ENCODE measurements at places on chromosomes 2 and 18.

DNA sequence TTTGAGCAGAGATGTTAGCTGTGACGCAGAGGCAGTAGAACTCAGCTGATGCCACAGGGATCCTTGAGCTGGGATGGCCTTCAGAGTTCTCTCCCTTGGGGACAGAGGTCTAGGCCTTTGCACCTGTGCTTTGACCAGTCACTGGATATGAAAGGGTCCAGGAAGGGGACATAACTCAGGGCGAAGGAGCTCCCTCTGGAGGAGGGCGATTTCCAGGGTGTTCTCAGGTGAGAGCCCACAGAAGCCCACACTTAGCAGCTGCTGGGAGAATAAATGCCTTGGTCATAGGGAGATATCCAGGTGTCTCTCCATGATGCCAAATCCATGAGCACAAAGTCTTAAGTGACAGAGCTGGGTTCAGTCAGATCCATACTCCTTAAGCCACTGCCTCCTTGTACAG lies 369.2 kb downstream of the NYAP2 start:
- no peak for DNase-seq

GRCh38 chr2:231640641-231641111 lies 48.0 kb downstream of the TEX44 start:
- no peak for DNase-seq

DNA sequence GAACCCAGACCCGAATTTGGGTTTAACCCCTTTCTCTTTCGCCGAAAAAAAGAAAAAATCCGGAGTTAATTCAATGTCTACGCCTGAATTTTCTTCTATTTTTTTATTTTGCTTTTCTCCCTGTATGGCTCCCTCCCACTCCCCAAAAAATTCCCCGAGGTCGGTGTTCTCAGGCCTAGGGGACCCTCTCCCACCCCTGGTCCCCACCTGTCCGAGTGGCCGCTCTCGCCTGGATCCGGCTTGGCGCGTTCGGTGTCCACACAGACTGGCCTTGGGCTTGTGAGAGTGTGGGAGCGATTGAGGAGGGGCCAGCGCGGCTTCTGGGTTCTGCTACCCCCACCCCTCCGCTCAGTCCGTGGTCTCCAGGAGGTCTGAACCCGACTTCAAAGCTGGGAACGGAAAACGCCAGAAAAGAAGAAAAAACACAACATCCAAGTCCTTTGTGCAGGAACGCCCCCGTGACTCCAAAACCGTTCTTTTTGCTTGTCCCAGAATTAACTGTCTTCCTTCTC lies 5.7 kb upstream of the EN1 start:
- DNase-seq, result no peak

DNA sequence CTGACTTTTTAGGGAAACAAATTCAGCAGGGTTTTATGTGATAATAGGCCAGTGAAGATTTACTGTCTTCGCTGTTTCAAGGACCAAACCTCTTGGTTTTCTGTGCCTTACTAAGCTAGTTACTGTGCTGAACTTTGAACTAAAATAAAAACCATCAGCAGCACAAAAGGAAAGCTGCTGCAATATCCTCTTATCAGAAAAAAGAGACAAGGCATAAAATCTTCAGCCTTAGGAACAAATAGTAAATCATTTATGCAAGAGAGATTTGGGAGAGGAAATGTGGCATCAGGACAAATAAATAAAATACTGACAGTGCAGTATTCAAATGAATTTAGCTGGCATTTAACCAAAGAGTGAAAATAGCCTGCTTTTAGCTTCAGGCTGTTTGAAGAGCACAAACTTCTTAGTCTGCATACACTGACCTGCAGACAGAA lies 64.1 kb upstream of the EHBP1 start:
- DNase-seq, result no peak

DNA sequence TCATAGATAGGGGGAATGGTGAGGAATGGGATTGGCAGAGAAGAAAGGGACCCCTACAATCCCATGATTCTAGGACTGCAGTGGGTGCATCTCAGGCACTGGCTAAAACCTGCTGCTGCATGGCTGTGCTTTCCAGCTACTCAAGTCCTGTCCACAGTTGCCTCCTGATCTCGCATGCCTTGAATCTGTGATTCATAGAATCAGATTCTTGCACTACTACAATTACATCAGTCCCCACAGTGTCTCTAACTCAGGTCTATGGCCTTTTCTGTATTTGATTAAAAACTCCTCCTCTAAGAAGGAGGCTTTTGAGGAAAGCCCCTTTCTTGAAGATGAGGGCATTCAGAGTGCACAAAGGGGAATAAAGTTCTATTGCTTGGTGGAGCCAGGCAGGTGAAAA lies 117.4 kb downstream of the LRATD1 start:
- no peak for DNase-seq

DNA sequence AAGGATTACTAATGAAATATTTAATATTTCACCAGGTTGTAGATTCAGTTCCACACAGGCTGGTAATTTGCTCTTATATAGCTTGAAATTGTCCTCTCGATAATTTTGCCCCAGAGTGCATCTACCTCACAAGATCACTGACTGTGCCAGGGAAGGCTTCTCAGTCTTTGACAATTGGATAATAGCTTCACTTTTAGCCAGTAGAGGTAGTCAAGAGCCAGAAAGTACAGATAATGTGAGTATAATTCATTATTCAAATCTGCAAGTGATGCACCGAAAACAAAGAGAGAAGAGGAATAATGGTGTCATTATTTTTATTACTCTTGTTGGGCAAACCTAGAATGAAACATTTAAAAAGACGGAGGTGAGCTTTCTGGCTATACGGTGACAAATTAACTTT lies 292.8 kb downstream of the EN1 start:
- DNase-seq, result no peak

DNA sequence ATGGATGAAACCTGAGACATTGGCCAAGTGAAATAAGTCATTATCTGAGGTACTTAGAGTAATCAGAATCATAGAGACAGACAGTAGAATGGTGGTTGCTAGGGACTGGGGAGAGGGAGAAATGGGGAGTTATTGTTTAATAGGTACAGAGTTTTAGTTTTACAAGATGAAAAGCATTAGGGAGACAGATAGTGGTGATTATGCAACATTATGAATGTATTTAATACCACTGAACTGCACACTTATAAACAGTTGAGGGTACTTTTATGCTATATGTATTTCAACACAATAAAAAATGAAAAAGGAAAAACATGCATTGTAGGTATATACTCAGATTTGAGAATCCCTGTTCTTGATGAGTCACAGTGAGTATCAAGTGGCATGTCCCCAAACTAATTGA lies 59.7 kb downstream of the EPC2 start:
- no peak for DNase-seq

DNA sequence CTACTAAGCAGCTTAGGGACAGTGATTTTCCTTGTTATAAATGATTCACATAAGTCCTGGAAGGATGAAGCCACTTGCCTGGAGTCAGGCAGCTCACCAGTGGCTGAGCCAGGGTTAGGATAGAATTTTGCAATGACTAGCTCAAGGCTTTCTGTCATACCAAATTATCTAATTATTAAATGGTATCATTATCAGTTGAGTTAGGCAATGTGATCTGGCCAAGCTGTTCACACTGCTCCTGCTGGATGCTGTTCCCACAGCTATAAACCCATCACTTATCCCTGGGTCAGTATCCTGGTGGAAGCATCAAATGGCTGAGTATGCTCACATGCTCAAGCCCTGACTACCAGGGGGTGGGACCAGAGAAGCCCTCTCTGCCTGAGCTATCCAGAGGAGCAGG lies 235.2 kb downstream of the MTX2 start:
- DNase-seq, result no peak

- no peak for DNase-seq
These were observed 344.9 kb downstream of the LPIN1 start for GRCh38 chr2:12091201-12091806.

DNA sequence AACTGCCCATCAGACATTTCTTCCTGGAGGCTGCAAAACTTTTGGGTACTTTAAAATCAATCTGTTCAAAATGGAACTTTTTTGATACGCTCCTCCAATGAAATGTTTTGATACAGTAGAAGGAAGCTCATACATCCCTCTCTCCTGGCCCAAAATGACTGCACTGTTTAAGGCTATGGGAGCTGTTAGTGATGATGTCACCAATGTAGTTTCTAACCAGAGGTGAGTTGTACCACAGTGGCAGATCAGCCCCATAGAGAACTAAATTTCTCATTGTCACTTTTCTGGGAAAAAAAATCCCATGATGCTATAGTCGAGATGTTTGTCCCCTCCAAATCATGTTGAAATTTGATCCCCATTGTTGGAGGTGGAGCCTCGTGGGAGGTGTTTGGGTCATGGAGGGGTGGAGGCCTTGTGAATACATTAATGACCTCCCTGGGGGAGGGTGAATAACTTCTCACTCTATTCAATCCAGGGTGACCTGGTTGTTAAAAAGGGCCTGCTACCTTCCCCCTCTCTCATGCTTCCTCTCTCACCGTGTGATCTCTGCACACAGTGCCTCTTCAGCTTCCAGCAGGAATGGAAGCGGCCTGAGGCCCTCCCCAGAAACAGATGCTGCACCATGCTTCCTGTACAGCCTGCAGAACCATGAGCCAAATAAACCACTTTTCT lies 117.4 kb upstream of the NPAS2 start:
- no peak for DNase-seq

- DNase-seq, result no peak
These were observed 952.9 kb downstream of the TRIB2 start for GRCh38 chr2:13669607-13670006.

GRCh38 chr18:34873986-34874580 lies 164.0 kb downstream of the DTNA start:
- no peak for DNase-seq

DNA sequence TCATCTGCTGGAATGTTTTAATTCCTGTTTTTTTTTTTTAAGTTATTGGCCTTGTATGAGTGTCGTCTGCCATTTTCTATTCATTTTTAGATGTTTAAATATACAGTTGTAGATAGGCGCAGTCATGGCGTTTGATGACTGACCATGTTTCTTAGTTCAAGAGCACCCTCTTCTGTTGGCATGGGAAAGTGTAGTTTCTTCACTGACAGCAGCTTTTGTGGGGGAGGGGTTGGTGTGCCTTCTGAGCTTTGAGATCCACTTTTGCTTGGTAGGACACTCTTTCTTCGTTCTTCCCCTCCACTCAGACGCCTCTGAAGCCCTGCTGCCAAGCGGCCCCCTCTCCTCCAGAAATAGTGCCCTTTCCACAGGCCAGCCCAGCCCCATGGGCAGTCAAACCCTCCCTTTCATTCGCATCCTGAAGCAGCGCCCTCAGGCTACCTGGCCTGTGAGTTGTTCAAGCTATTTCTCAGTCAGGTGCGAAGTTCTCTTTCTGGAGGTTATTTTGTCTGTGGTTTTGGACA lies 492.0 kb downstream of the TNS1 start:
- DNase-seq, result no peak

GRCh38 chr2:150598383-150598782 lies 110.9 kb upstream of the RND3 start:
- DNase-seq, result no peak

DNA sequence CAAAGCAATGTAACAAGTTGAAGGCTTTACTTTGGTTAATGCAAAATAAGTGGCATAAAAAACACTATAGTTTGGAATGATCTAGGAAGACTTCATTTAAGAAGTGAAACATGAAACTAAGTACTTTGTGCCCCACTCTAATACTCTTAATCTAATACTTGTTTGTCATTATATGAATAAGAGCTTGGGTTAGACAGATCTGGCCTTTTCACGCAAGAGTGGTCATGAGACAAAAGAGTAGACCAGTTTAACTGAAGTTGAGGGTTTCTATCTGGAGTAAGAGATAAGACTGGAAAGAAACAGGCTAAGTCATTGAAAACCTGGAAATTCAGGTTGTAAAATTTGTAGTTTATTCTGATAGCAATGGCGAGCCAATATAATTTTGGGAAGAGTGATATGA lies 2.8 kb downstream of the SLC30A6 start:
- no peak for DNase-seq

GRCh38 chr2:235244255-235245220 lies 249.3 kb upstream of the AGAP1 start:
- DNase-seq, result no peak

- DNase-seq, result no peak
These were observed 112.1 kb downstream of the GLI2 start for GRCh38 chr2:120847700-120848321.

DNA sequence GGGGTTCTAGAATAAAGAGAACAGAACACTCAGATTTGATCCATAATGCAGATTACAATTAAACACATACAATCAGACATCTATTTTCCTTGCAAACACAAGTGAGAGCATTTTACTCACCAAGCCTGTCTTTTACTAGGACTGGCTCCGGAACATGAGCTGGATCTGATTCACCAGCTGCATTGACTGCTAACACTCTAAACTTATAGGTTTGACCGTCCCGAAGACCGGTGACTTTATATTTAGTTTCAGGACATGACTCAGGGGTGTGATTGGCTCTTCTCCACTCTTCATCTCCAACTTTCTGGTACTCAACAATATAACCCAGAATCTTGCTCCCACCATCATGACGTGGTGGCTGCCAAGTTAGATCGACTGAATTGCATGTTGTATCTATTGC lies 112.4 kb downstream of the PLEKHA3 start:
- DNase-seq, result no peak

DNA sequence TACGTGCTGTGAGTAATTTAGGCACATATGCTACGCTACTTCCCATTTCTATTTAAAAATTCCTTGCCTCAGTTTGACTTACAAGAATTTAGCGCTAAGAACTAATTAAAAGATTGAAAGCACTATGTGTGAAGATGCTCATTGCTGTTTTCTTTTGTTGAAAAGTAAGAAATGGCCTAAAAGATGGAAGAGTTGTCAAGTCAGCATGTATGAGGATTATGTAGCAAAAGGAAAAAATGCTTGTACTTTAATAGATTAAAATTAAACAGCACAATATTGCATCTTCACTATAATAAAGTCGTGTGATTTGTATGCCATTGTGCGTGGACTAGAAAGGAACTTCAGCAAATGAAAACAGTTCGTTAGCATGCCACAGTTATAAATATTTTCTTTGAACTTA lies 77.0 kb downstream of the COX7A2L start:
- no peak for DNase-seq

DNA sequence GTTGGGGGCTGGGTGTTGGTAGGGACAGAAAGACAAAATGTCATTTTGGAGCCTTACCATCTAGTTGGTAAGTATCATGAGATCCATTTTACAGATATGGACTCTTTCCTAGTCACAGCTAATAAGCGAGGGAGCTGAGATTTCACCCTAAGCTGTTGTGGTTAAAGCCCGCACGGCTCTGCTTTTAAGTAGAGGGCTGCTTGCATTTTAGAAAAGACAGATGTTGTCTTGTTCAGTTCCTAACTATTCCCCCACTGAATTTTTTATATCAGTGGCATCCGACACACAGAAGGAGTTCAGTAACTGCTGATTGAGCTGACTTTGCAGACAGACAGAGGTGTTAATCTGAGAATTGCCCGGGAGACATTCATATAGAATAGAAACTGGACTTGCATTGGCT lies 3.7 kb downstream of the QPCT start:
- DNase-seq, result no peak

DNA sequence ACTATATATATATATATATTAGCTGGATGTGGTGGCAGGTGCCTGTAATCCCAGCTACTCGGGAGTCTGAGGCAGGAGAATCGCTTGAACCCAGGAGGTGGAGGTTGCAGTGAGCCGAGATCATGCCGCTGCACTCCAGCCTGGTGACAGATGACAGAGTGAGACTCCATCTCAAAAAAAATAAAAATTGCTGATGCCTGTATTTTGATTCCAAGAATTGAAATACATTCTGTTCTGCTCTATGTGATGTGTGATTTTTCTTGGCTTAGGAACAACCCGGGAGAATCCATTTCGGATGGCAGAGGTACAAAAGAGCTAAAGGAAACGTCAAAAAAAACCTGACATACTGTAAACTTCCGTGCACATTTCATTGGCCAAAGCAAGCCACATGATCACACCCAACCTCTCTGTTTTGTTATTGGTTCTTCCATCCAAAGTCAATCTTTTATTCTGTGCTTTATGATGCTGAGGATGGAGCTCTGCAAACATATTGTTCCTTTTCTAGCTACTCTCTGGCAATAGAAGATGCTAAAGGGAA lies 478.1 kb upstream of the MAP2 start:
- DNase-seq, result no peak
